ENCODE measurements at places on chromosomes 2 and 18.

DNA sequence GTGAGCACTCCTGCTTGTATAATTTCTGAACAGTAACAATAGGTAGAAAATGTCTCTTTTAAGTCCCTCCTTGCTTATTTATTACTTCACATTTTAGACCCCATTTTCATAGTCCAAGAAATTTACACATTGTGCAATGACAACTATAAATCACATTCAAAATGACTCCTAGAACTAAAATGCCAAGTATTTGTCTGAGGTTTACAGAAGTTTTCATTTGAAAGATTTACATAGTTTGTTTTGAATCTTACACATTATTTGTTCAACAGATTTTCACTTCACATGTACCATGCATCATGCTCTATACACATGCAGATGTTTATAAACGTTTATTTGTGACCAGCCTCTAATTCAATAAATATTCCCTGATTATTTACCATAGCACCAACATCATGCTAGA, 15.7 kb upstream of the TRIB2 start:
- no peak for DNase-seq

DNA sequence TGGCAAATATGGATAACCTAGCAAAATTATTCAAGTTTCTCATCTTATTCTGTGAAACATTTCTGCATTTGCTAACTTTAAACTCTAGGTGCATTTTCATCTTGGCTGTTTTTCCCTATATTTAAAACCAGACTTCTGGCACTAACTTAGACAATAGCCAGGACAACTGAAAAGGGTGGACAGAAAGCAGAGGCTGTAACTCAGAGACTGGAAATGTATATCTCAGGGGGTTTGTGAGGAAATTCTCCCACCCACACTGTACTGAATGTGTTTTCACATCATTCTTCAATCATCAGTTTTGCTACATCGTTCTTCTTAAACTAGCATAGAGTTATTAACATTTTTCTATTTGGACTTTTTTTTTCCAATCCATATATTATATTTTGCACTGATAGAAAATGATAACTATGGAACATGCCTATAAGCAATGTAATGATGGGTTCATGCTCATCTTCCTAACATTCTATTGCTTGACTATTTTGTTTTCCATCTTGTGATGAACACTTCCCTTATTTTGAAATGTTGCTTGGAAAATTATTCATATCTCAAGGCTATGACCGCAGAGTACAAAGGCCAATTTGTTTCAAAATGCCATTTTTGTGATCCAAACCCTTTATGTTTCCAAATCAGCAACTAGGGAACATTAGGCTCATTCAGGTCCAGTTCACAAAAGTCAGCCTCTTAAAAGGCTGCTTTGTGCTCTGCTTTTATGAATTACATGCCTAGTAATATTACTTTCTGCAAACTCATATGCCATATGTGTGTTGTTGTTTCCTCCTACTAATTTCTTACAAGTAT, 125.8 kb upstream of the CDH19 start:
- DNase-seq = no peak

DNA sequence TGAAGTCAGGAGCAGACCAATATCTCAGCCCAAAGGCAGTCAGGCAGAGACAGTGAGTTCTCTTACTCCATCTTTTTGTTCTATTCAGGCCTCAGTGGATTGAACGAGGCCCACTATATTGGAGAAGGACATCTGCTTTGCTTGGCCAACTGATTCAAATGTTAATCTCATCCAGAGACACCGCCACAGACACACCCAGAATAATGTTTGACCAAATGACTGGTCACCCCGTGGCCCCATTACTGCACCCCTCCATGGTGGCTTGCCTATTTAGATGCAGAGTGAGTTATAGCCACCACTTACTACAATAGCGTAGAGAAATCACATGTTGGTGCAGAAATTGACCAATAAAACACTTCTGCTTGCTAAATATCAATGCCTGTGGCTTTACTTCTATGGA, 88.1 kb downstream of the HRH4 start:
- no peak for DNase-seq

DNA sequence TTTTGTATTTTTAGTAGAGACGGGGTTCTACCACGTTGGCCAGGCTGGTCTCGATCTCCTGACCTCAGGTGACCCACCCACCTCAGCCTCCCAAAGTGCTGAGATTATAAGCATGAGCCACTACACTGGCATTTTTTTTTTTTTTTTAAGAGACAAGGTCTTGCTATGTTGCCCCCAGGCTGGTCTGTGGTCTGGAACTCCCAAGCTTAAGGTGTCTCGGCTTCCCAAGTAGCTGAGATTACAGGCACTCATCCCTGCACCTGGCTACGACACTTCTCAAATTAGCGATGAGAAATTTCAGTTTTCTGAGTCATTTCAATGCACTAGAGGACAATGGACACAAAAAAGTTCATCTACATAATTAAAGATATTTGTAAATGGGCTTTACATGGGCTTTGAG, 36.6 kb upstream of the TCF7L1 start:
- no peak for DNase-seq

All from MM.1S (cell line).